ENCODE measurements at places on chromosomes 1 and 21.

DNA sequence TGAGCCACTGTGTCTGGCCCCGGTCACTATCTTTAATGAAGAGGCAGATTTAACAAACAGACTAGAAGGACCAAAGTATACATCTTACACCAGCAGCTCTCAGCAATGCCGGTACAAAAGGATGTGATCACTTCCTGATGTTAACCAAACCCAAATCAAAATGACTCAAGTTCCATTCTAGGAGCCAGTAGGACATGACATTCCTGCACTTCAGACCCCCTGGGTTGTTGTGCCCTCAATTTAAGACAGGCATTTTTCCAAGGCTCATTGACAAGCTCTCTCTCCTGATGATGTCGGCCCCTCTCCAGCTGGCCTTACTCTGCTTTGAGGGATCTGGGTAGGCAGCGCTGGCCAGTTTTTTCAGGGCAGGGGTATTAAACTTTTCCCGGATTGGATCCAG lies 35.1 kb downstream of the YARS1 start:
- DNase-seq = peak; percentile 67

GRCh38 chr1:56336982-56337381 lies 242.4 kb downstream of the PLPP3 start:
- peak; percentile 34 for DNase-seq

DNA sequence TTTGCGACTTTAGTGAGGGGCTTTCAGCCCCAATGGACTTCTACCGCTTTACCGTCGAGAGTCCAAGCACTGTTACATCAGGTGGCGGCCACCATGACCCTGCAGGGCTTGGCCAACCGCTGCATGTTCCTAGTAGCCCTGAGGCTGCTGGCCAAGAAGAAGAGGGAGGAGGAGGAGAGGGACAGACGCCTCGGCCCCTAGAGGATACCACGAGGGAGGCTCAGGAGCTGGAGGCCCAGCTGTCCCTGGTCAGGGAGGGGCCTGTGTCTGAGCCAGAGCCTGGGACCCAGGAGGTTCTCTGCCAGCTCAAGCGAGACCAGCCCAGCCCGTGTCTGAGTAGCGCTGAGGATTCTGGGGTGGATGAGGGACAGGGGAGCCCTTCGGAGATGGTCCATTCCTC lies 8.6 kb upstream of the SLC25A34 start:
- DNase-seq = no peak

DNA sequence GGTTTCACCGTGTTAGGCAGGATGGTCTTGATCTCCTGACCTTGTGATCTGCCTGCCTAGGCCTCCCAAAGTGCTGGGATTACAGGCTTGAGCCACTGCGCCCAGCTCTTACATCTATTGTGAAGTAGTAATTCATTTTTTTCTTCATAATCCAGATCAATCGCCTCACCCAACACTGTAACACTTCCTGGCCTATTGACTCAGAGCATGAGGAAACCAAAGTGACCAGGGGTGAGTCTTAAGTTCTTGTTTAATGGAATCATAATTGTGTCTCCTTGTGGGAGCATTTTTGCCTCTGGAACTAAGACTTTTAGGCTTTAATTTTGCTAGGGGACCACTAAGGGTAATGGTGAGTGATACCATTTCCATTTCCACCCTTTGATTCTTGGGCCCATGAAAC lies 27.4 kb downstream of the TNFSF18 start:
- DNase-seq = no peak

- peak; percentile 94 for DNase-seq
These were observed 6.5 kb downstream of the NR0B2 start for GRCh38 chr1:26907071-26907917.

GRCh38 chr1:226400519-226401354 lies 7.2 kb downstream of the PARP1 start:
- DNase-seq = no peak

DNA sequence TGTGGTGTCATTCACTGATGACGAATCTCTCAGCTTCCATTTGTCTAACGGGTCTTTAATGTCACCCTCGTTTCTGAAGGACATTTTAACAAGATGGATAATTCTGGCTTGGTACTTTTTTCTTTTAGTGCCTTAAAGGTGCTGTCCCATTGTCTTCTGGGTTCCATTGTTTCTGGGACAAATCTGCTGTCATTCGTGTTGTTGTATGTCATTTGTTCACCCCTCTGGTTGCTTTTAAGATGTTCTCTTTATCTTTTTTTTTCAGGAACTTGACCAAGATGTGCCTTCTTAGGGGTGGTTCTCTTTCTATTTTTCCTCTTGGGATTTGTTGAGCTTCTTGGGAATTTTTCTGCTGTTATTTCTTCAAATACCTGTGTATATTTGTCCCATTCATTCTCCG lies 14.0 kb upstream of the MMEL1 start:
- no peak for DNase-seq

DNA sequence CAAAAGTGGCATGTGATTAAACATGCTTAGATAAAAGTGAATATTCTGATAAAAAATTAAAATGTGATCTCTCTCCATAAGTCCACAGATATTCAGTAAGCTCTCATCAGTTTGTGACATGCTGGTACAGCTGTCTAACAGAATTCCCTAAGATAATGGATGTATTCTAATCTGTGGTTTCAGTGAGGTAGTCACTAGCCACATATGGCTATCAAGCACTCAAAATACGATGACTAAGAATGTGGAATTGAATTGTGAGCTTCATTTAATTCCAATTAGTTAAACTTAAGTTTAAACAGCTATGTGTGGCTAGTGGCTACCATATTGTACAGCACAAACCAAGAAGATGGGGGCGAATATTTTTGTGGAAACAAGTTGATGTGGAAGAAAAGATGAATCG lies 4.1 kb upstream of the REG4 start:
- peak; percentile 56 for DNase-seq

GRCh38 chr1:47388030-47388890 lies 27.8 kb upstream of the FOXE3 start:
- DNase-seq = peak; percentile 24

DNA sequence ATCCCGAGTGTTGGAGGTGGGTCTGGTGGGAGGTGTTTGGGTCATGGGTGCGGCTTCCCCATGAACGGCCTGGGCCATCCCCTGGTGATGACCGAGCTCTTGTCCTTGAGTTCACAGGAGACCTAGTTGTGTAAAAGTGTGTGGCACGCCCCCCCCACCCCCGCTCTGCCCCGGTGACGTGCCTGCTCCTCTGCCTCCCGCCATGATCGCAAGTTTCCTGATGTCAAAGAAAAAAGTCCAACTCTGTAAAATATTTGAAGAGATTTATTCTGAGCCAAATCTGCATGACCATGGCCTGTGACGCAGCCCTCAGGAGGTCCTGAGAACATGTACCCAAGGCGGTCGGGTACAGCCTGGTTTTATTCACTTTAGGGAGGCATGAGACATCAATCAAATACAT lies 125.1 kb upstream of the COL6A1 start:
- no peak for DNase-seq

DNA sequence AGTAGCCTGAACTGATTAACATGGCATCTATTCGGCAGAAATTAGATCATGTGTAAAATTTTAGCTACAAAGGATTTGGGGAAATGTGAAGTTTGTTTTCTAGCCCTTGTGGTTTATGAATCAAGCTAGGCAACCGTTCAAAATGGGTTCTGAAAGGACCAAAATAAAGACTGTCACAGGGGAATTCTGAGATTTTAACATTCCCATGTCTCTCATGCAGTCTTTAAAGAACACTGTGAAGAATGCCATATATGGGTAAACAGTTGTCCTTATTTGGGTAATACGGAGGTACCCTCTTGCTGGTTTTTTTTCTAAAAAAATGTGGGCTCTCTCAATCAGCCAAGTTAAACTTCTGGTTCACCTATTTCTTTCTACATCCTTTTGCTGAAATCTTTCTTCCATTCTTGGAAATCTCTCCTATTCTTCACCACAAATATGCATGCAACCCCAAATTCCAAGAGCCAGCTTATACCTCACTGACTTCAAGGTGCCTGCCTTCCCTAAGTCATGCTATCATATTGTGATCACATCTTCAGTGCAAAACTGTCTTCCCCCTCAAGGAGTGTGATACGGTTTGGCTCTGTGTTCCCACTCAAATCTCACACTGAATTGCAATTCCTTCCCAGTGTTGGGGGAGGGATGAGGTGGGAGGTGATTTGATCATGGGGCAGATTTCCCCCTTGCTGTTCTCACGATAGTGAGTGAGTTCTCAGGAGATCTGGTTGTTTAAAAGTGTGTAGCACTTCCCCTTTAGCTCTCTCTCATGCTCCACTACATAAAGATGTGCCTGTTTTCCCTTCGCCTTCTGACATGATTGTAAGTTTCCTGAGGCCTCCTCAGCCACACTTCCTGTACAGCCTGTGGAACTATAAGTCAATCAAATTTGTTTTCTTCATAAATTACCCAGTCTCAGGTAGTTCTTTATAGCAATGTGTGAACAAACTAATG lies 308.7 kb downstream of the TTLL7 start:
- no peak for DNase-seq

DNA sequence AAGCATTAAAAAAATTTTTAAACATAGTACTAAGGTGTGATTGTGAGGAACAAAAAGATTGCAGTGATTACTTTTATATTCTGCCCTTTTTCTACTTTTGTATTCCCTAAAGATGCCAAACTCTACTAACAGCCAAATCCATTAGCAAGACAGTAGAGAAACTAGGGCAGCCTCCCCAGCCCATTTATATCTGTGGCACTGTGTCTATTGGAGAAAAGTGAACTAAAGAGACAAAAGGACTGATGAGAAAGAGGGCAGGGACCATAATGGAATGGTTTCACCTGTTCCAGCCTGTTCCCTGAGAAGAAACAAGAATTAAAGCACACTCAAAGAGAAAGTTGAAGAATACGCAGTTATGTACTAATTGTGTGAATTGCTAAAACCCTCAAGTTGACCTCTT lies 56.6 kb downstream of the ATG4C start:
- no peak for DNase-seq

- DNase-seq = no peak
These were observed 13.8 kb downstream of the OLIG2 start for GRCh38 chr21:33039536-33039935.

DNA sequence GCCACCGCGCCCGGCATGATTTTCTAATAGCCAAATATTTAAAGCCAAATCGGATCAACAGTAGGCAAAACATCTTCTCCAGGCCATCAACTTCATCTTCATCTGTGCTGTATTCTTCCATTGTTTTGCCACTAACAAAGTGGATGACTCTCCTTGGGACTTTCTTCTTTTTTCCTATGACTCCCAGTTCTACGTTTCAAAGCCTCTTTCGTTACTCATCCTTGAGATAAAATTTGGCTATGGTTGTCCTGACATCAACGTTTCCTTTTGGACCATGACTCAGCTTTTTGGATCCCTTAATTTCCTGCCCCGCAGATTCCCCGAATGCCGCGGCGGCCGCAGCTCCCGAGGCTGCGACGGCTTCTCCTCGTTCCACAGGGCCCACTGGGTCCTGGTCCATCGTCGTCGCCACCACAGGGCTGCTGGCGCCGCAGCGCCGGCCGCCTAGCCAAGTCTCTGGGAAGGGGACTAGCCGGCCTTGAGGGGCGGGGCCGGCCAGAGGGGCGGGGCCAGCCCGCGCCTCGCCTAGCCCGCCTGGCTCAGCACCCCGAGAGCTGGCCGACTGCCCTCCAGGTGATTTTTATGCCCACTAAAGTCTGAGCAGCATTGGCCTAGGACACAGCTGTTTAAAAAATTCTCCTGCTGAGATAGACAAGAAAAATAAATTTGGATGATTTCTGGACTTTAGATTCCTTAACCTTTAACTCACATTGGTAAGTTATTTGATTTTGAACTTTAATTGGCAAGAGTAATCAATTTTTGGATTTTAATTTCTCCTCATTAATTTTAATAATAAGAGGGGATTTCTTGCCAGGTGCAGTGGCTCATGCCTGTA lies 93.9 kb downstream of the ADCY10 start:
- peak; percentile 98 for DNase-seq

DNA sequence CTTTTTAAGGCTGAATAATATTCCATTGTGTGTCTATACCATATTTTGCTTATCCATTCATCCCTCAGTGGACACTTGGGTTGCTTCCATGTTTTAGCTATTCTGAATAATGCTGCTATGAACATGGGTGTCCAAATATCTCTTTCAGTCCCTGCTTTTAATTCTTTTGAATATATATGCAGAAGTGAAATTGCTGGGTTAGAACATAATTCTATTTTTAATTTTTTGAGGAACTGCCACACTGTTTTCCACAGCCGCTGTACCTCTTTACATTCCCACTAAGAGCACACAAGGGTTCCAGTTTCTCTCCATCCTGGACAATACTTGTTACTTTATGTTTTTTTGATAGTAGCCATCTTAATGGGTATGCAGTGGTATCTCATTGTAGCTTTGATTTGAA lies 65.6 kb downstream of the RIMS3 start:
- no peak for DNase-seq

DNA sequence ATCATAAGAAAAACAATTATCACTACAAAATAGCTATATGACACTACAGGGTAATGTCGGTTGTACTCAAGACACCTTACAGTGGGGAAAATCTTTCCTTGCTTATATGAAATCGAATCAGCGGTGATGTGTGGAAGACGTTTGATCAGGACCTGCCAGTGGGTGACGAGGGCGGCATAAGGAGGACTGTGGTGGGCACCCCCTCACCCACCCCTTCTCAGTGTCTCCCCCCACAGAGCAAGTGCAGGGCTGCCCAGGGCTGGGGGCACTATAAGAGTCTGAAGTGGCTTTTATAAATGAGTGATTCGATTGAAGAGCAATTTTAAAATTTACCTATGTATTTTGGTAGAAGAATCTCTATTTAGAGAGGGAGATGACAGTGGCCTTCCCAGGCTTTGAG lies 35.8 kb downstream of the CRYAA start:
- DNase-seq = no peak

GRCh38 chr1:87880764-87881163 lies 552.1 kb downstream of the LMO4 start:
- peak; percentile 62 for DNase-seq

DNA sequence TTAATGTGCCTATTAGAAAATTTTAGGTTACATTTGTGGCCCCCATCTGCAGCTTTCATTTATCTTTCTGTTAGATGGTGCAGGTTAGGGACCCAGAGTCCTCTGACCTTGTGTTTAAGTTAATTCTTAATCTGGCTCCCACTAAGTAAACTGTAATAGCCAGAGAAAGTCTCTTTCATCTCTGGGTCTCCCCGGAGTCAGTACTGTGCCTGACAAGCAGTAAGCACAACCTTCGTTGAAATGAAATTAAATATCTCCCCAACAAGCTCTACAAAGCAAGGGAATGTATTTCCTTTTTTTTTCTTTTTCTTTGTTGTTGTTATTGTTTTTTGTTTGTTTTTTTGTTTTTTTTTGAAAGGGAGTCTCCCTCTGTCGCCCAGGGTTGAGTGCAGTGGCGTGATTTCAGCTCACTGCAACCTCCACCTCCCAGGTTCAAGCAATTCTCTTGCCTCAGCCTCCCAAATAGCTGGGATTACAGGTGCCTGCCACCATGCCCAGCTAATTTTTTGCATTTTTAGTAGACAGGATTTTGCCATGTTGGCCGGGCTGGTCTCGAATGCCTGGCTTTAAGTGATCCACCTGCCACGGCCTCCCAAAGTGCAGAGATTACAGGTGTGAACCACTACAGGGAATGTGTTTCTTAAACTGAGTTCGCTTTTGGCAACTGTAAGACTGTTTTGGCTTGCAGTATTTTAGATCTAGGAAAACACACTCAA lies 81.6 kb downstream of the HHIPL2 start:
- DNase-seq = no peak
